ENCODE measurements at places on chromosomes 12 and 14.

GRCh38 chr12:105120551-105120950 is 13.0 kb downstream of the WASHC4 start:
- no peak for DNase-seq

DNA sequence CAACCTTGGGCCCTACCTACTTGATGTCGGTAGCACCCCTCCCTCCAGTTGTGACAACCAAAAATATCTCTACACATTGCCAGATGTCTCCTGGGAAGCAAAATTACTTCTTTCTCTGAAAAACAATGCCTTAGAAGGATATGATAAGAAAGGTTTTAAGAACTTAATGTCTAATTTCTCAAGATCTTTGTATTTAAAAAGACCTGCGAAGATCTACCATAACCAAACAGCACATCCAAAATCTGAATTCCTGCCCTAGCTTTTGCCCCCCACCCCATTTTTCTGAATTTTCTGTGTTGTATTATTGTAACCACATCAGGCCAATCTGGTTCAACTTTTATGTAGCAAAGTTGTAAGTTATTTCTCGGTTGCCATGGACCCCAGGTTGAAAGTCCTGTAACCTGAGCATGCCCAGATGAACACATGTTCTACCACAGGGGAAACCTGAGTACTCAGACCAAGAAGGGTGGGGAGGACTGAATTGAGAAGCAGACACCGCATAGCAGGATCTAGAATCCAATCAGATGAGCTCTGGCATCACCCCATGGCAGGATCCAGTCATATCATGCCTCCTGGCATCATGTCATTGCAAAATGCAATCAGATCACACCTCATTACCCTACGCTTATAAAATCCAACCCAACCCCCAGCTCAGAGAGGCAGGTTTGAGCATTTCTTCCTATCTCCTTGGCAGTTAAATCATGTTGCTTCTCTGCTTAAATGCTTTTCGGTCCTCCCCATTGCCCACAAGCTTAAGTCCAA is 8.7 kb downstream of the TMEM253 start:
- DNase-seq = no peak

DNA sequence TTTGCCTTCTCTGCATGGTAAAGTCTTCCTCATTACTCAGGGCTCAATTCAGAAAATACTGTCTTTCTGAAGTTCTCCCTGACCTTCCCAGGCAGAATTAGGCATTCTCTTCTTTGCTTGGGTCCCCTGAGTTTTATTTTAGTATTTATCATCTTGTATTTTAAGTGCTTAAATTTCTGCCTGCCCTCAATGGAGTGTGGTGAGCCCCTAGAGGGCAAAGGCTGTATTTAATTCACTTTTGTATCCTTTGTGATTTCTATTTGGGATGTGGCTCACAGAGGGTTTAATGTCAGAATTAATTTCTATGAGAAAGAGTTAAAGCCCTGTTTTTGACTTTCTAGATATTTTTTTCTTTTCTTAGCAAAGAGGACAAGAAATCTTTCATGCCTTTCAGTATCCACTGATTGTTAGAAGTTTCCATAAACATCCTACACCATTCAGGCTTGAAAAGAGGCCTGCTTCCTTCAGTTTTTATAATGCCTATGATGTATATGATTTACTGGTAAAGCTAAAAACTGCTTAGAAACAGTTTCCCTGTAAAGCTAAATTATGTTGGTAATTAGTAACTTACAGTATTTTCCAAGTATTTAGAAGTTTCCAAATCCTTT is 55.6 kb upstream of the PTPRB start:
- DNase-seq = no peak

- no peak for DNase-seq
These were observed 30.6 kb downstream of the FBXO21 start for GRCh38 chr12:117159674-117160073.

- no peak for DNase-seq
These were observed 34.9 kb downstream of the SCFD1 start for GRCh38 chr14:30657050-30657449.

DNA sequence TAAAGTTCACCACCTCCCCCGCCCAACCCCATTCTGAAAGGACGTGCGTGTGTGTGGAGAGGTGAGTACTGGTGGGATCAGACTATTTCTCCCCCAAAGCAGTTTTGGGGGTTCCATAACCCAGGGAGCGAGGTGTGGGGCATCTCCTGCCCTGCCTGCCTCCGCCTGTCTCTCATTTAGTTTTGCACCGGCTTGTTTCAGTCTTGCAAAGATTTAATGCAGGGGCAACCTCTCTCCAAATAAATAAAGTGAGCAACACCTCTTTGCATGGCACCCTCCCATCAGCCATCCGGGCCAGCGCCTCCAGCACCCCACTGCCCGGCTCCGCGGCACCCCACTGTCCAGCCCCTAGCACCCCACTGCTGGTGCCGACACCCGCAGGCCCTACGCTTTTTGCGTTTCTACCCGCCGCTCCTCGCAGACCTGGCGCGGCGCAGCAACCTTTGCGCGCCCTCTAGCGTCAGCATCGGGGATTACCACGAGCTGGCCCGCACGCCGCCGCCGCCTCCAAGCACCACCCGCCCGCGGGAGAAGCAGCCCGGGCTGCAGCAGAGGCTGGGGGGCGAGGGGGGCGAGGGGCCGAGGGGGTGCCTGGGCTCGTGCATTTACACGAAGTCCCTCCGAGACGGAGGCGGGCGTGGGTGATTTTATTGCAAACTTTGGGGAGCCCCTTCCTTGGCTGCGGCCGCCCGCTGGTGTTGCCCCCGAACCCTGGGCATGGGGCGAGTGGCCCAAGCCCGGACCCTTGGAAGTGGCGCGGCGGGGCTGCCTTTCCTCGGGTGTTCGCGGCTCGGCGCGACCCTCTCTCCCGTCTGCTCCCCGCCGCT is 55.8 kb upstream of the VRK1 start:
- no peak for DNase-seq

- DNase-seq = no peak
These were observed 17.2 kb downstream of the WSCD2 start for GRCh38 chr12:108146035-108146893.

DNA sequence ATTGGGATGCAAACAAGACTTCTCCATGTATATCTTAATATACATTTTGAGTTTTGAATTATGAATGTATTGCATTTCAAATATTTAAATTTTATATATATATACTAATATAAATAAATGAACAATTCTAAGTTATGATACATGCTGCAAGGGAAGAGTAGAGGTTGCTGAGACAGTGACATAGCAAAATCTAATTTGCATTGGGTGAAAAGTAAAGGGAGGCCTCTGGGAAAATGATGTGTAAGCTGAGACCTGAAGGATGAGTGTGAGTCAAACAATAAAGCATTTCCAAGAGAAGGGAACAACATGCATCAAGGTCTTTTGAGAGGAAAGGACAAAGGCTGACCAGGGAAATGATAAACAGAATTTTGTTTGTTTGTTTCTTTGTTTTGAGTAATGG is 62.9 kb upstream of the PTPRQ start:
- DNase-seq = no peak

DNA sequence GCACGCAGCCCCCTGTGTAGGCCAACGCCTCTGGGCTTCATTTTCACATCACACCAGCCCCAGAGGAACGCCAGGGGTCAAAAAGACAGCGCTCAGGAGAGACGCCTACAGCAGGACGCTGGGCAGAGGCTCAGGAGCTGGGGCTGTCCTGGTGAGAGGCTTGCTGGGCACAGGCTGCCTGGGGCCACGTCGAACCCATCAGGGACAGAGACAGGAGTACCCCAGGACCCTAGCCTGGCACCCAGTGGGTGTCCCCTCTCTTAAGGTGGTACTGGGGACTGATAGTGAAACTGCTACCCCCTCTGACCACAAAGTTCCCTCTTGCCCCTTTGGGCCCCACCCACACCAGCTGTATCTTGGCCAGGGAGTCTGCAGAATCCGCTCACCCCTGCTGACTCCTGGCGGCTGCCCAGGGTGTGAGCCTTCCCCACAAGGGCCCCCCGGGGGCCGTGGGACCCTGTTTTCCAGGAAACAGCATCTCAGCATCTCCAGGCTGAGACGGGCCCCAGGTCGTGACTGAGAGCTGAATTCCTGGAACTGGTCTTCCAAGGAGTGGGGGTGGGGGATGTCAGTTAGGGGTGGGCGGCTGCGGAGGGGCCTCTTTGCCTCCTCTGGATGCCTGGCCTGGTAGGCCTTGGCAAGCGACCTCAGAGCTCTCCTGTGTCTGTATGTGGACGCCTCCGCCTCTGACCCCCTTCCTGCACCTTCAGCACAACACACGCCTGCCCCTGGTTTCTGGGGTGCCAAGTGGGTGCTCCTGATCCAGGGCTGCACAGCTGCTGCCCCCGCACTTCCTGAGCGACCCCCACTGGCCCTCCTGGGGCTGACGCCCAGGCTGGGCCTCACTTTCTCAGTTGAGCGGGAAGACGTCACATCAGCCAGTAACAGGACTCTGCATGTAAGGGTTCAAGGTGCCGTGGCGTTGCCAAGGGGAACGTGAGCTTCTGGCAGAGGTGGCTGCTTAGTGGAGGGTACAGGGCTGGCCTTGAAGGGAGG is 321.9 kb upstream of the RTL1 start:
- no peak for DNase-seq

- DNase-seq = peak; percentile 28
These were observed 8.1 kb upstream of the RIC8B start for GRCh38 chr12:106766393-106766826.

DNA sequence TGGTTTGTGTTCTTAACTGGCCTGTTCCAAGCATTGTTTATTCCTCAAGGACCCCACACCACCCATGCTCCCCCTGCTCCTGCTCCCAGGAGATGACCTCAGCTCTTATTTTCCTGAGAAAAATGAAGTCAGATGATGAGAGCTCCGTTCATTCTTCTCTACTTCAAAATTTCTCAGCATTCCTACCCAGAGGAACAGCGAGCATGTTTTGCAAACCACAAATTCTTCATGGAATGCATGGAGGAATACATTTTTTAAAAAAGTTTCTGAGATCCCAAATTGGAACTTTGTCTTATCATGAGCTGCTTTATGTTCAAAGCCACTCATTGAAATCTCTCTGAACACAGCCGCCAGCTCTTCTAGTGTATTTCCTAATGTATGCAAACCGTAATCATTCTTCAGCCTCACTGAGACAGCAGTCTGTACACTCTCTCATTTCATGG is 44.9 kb downstream of the SYNE2 start:
- no peak for DNase-seq

DNA sequence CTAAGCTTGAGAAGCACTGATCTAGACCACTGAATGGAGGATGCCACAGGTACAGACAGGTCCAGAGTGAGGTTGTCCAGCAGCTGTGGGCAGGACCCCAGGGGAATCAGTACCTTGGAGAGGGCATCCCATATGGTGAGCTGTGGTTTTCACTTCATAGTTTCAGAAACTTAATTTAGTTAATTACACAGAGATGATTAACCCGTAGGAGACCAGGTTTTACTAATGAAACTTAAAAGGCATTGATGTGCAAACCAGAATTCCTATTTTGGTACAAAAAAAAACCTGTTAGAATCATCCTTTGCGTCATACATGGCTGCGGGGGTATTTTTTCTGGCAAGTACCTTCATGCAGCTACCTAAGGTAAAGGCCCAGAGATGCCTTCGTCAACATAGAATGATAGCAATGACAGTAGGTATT is 159.3 kb downstream of the DACT1 start:
- DNase-seq = no peak

- DNase-seq = no peak
These were observed 58.6 kb downstream of the ZFP36L1 start for GRCh38 chr14:68734231-68734732.

DNA sequence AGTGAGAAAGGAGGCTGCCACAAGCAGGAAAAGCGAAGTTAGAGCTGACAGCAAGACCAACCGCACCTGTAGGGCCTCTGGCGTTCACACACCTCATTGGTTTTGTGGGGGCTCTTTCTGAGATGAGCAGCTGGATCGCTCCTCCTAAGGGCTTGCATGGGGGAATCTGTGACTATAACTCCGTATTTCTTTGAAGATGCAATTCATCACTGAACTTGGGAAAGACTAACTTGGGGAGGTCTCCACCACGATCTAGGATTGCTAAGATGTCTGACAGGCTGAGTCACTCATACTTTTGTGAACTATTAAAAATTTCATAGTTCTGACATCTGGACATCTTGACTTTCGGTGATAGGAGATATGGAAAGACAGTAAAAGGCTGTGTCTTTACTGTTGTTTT is 173.6 kb downstream of the ETV6 start:
- no peak for DNase-seq

DNA sequence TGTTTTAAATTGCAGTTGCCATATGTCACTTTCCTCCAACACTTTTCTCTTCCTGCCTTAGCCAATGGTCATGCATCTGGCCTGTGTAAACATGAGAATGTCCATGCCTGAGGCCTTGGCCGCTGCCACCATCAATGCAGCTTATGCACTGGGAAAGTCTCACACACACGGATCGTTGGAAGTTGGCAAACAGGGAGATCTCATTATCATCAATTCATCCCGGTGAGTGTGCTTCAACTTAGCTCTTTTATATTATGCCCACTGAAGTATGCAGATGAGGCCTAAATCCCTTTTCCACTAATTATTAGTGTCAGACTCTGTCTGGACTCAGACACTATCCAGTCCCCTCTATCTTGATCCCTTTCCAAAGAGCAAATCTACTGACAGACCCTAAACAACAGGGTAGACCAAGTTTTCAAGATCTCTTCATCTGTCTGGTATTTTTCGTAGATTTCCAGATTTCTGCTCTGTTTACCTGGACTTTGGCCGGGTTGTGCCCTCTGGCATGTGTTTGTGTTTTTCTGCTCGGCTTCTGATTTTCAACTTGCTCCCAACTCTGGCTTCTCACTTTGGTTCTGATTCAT is 23.2 kb downstream of the AMDHD1 start:
- DNase-seq = no peak

DNA sequence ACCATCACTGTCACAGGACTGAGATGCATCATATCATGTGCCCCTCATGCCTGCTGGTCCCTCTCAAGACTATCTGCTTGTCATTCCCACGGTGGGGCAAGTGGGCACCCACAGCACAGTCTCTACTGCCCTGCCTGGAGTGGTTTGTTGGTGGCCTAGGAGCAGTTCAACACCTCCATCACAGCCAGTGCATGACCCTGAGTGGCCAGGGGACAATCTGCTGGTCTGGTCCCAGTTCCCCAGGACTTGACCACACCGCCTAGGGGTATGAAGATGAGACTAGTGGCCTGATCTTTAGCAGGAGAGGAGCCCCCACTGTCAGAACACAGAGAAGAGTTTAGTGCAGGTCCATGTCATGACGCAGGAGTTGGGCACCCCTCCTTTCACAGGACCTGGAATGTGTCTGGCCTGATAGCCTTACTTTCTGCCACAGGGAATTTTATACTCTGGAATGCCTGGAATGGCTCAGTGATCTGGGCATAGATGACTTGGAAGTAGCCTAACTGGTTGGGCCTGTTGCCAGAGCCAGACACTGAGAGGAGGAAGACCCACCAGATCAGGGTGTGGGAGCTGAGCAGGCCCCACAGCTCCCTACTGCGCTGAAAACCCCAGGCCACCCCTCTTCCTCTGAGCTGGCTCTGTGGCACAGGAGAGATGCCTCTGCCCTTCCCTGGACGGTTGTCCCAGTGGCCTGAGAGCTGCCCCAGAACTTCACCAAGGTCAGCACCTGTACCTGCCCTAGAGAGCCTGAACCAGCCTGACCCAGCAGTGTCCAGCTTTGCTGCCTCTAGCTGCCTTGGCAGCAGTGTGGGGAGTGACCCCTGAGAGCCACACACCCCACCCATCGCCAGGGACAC is 83.3 kb downstream of the PUS7L start:
- no peak for DNase-seq
